Neural crest cell (in vitro differentiated cells): ENCODE measurements at places on chromosomes 16 and 17.

DNA sequence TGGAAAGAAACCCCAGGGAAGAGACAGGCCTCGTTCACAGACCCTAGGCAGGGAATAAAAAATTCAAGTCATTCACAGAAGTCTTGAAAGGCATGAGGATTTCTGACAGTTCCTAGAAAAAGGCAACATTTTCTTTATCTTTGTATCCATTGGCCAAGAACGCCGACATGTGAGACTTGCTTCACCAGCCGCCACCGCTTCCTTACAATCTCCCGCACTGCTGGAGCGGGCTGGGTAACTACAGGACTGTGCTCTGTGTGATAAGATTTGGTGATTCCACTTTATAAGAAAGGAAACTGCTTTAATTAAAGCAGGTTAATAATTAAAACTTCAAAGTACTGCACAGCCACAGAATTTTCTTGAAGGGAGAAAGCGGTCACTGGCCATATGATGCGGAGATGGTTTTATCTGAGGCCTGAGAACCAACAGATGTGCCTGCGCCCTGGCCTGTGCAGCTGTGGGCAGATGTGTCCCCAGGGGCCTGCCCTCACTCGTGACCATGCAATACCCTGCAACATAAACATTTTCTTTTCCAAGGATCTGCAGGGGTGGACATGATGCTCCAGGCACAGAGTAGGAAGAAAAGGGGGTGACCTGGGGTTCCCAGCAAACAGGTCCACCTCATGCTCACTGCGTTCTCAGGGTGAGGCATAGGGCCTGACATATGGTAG lies 13.0 kb upstream of the LGALS3BP start:
- DNase-seq, result no peak

- DNase-seq, result no peak
Observed at GRCh38 chr17:57125866-57126265, 40.8 kb downstream of the AKAP1 start.

DNA sequence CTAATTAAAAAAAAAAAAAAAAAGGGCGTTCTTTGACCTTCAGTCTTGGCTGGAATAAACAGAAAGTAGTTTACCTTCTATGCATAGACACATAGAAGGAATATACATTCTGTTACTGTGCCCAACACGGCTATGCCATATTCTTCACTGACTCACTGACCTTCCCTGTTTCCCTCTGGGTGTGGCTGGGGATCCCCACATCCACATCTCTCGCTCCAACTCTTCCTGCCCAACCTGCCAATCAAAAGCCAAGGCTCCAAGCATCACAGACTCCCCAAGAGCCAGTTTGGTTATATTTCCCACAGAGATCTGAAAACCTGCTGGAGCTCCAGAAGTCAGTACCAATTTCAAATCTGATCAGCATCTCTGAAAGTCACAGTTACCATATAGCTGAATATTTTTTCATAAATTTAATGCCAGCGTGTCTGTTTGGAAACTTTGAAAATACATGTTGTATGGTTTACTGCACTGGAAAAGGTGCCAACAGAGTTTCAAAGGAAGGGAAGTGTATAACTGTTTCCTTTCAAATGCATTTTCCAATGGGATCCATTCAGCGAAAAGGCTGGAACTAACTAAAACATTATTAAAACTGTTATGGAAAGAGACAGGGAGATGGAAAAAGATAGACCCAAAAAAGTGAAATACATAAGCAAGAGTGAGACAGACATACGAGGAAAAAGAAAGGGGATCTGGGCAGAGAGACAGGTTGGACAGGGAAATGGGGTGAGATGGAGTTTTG lies 91.8 kb downstream of the SMG6 start:
- DNase-seq, result no peak

- DNase-seq, result no peak
Observed at GRCh38 chr16:65260746-65261145, 138.9 kb upstream of the CDH11 start.

DNA sequence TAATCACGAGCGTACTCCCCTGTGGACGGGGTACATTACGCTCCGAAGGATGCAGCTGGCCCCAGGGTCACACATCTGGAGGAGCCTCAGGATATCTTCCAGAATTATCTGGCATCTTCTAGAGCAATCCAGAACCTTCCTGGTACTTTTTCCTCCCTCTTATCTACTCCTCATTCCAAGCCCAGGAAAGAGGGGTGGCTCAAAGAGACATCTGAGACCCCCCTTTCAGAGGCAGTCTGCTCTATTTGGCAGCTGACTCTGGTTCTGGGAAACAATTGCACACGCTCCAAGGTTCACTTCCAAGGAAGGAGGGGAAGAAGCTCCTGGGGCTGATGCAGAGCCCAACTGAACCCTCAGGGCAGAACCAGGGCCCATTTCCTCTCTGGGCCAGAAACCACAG lies 14.9 kb downstream of the RBFOX3 start:
- DNase-seq, result no peak
